Sigmoid colon (tissue), 7 donors: ENCODE measurements at places on chromosomes 1 and 21. TPM values are rescaled to one million over a fixed set of nuclear protein-coding genes. Genes with fewer than 3 reads are reported as not detected.

DNA sequence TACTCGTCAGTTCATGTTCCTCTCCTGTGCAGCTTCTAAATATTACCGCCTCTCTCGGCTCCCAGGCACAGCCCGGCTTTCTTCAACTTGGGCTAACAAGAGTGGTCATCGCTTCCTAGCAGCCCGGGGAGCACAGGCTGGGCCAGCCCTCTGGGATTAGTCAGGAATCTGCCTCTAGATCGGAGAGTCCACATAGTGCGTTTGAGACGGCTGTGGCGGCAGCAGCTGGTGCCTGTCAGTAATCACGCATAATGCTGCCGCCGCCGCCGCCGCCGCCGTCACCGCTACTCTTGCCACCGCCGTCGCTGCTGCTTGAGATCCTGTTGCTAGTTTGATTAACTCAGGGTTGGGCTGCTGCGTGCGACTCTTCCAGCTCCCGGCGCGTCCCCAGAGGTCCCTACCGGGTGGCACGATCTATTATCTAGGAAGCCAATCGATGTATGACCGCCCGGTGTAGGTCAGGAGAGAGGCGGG lies at the start of gene RXRG:
RXRG (minus strand) TSS at position 230 of the 474 bp plus-strand sequence. CDS start 233 bp downstream, outside the sequence.
- peak; percentile 67 for DNase-seq

GRCh38 chr1:188027613-188028012 lies 1198.9 kb downstream of the PLA2G4A start:
- DNase-seq = no peak

SMCP gene
- total RNA-seq = not detected

DNA sequence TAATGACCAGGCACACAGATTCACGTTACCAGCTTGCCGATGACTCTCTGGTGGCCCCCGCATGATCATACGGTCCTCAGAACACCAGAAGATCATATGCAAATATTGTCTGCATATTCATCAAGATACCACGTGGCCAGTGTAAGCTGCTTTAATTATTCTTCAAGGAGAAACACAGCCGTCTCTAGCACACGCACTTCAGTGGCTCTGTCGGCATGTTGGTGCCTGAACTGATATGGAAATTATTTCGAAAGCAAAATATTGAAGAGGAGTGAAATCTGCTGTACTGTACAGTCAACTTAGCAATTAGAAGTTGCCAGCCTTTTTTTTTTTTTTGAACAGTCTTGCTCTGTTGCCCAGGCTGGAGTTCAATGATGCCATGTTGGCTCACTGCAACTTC lies 5.9 kb upstream of the KIF26B start:
- DNase-seq = no peak

INKA2 gene
- total RNA-seq = 5.4 TPM

GRCh38 chr1:185406691-185407009 lies 89.6 kb upstream of the IVNS1ABP start:
- no peak for DNase-seq

DNA sequence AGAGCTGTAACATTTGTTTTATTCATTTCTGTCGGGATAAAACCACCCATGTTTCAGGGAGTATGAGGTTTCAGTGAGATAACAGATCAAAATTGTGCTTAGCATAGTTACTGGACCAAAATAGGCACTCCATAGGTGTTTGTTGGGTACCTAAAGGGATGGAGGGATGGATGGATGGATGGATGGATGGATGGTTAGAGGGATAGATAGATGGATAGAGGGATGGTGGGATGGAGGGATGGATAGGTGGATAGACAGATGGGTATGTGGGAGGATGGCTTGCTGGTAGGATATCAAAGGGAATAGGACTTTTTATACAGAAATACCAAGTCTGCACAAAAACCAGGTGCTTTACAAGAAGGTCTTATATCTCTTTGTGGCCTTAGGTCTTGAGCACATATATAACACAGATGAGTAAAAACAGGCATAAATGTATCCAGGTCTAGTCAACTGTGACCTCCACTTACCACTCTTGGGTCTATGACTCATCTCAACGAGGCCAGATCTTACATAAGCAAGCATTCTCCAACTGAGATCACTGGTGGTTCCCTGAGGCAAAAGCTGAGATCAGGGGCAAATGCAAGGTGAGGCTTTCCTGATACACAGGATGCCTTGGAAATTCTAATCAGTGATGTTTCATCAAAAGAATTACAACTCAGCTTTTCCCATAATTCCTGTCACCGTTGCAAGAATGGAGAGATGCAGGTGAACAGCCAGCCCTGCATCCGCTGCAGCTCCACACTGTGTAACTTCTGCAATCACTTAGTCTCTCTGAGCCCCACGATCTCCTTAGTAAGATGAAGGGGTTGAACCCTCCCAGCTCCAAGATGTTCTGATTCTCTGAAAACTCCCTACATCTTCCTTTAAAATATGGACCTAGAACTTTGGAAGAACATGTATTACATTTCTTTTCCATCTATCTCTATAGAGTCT lies 32.0 kb downstream of the PTAFR start:
- no peak for DNase-seq

DNA sequence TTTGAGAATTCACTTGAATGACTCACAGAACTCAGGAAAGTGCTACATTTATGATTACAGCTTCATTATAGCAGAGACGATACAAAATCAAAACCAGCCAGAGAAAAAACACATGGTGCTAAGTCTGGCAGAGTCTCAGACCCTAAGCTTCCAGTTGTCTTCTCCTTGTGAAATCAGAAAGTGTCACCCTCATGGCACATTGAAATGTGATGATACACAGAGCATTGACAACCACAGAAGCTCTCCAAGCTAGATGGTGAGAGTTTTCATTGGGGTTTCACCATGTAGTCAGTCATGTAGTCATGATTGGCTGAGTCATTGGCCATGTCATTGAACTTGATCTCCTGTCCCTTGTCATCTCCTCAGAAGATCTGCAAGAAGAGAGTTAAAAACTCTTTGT lies 526.6 kb downstream of the MRPL39 start:
- DNase-seq = no peak

DNA sequence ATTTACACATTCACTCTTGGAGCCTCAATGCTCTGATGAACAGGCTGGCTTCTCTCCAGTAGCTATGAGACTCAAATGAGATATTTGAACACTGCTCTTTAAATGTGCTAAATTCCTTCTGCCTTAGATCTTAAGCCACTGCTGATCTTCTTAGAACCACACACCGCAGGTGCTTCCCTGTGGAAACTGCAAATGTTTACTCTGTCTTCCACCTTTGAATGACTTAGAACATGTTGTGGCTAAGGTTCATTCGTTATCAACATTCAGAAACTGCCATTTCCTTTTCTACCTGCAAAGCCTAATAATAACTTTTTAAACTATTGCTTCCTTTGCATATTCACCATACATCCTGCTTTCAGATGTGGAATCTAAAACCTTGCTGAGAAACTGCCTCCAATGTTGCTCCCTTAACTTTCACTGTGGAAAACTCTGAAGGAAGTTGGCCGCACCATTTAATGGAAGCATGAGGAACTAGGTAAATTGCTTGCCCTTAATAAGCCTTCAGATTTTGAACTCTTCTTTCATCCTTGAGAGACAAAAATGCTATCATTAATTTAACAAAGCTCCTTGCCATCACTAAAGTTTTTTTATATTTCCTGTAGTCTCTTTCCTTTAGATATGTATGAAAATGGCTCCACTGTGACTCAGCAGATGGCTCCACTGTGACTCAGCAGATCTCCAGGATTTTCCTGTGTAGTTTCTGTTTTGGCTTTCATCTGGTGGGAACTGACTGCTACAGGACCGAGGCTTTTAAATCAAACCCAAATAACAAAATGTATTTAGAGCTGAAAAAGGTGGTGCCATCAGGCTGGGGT lies 143.8 kb downstream of the TNFSF18 start:
- no peak for DNase-seq

- DNase-seq = no peak
Observed at GRCh38 chr1:107172450-107173170, 31.8 kb downstream of the NTNG1 start.

- no peak for DNase-seq
Observed at GRCh38 chr1:67988066-67988465, 62.4 kb downstream of the DIRAS3 start.

DNA sequence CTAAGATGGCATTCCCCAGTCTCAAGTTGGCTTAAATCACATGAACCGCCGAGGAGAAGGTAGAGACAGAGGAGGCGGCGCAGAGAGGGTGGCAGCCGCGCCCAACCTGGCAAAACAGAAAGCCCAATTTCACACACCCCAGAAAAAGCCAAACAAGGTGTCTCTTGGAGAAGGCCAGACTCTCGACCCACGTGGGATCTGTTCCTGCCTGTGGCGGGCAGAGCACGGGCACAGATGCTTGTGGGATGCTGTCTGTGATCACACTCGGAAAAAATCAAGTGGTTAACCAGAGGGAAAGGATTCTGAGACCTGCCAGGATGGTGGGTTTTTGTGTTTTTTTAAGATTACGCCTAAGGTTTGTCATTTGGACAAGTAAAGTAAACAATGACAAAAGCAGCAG lies 80.7 kb downstream of the MRPL37 start:
- DNase-seq = no peak

DNA sequence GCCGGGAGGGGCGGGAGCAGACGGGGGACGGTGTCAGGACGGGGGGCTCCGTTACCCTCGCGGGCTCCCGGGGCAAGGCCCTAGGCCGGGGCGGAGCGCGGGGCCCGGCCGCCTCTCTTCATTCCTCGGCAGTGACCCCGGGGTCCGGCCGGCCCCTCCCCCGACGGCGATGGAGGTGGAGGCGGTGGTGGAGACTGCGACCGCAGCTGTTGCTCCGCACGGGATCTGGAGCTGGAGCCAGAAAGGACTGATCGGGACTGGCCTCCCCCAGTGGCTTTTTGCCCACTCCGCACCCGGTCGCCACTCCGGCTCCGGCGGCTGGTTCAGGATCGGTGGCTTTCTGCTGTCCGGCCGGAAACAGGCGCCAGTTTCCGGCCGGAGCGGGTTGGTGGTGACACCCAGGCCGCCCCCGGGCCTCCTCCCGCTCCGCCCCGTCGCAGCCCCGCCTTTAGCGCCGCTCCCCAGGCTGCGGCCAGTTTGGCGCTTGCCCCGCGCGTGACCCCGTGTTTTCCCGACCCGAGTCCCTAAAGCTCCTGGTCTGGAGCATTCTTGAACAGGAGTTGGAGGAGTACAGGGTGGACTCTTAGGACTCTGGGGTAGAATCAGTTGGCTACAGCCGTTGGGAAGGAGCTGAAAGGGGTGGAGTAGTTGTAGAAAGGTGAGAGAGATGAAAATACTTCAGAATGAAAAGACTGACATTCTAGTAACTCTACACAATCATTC lies at the start of gene OTUD7B:
OTUD7B (minus strand) TSS at position 334 of the 723 bp plus-strand sequence. CDS start 33,216 bp downstream, outside the sequence.
- DNase-seq = peak; percentile 94

- no peak for DNase-seq
Observed at GRCh38 chr1:56024155-56024554, 555.2 kb downstream of the PLPP3 start.

PAQR7 gene
- total RNA-seq = 4.3 TPM

DNA sequence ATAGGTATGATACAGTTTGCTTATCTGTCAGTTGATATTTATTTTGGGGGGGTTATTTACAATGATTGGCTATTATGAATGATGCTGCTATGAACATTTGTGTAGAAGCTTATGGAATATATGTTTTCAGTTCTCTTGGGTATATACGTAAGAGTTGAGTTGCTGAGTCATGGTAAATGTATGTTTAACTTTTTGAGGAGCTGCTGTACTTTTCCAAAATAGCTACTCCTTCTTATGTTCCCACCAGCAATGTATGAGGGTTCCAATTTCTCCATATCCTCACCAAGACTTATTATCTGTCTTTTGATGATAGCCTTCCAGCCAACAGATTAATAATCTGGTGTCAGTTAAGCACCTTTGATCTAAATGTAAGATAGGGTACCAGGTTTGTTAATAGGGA lies 11.9 kb downstream of the SOAT1 start:
- DNase-seq = no peak

DNA sequence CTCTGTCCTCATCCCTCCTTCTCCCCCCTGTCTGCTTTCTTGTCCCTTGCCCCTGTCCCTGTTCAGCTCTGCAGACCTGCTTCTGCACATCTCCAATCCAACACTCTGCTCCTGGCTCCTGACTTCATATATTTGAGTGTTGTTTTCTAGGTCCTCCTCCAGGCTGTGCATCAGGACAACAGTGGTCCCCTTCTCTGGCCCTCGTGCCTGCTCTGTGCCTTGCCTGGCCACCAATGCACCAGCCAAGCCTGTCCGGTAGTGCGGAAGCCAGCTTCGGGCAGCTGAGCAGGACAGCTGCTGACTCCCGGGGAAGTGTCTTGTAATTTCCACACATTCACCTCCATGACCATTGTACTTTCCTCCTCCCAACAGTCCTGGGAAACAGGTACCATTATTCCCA lies 203.4 kb upstream of the RAB4A start:
- DNase-seq = peak; percentile 58

DNA sequence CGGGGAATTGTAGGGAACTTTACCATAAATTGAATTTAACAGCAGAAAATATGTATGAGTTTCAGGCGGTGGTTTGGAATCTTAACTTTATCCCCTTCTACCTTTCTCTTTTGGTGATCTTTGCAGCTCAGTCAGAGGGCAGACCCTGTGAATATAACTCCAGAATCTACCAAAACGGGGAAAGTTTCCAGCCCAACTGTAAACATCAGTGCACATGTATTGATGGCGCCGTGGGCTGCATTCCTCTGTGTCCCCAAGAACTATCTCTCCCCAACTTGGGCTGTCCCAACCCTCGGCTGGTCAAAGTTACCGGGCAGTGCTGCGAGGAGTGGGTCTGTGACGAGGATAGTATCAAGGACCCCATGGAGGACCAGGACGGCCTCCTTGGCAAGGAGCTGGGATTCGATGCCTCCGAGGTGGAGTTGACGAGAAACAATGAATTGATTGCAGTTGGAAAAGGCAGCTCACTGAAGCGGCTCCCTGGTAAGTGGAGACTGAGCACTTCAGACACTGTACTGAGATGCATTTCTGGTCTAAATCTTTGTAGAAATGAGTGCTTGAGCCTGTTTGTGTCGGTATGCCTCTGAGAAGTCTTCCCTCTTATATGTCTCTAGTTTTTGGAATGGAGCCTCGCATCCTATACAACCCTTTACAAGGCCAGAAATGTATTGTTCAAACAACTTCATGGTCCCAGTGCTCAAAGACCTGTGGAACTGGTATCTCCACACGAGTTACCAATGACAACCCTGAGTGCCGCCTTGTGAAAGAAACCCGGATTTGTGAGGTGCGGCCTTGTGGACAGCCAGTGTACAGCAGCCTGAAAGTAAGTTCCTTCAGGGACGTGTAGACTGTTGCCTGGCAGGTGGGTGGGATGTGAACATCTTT lies 1.5 kb downstream of the CCN1 start:
- peak; percentile 79 for DNase-seq

GRCh38 chr1:219659684-219660083 lies 46.8 kb upstream of the ZC3H11B start:
- DNase-seq = no peak

GRCh38 chr1:48203287-48203900 lies 19.1 kb upstream of the SLC5A9 start:
- DNase-seq = no peak

- DNase-seq = no peak
Observed at GRCh38 chr1:181131255-181131941, 42.9 kb downstream of the IER5 start.
